Stimulated activated effector memory CD8-positive, alpha-beta T cell treated with anti-CD3 and anti-CD28 coated beads, Interleukin-12 subunit alpha, Interleukin-12 subunit beta, amount 100 ng/mL, for 72 hours (primary cell): ENCODE measurements at places on chromosomes 12 and 14.

- DNase-seq: no peak
Observed at GRCh38 chr14:105223770-105224544, 24.4 kb upstream of the BTBD6 start.

- DNase-seq: no peak
Observed at GRCh38 chr12:5195691-5196090, 152.0 kb downstream of the KCNA5 start.

DNA sequence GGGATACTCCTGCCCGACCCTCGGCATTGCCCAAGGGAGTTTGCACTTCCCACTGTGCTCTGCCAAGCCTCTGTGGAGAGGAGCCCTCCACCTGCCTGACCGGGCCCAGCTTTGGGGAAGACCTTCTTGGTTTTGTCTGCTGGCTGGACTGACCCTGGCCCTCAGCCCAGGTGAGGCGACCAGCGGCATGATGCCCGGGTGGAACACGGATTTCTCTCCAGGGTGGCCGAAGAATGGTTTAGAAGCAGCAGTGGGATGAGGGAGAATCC is 15.6 kb downstream of the ZBTB42 start:
- no peak for DNase-seq

GRCh38 chr14:100305324-100306100 is 732 bp downstream of the SLC25A29 start:
- DNase-seq: peak; percentile 38

- DNase-seq: no peak
Observed at GRCh38 chr14:97536421-97536820, 739.2 kb downstream of the VRK1 start.
